ENCODE measurements at places on chromosomes 5 and 9. TPM values are rescaled to one million over a fixed set of nuclear protein-coding genes. Genes with fewer than 3 reads are reported as not detected.

The WDR31 gene
- 3.1 TPM for total RNA-seq

The SLC45A2 gene
- not detected for total RNA-seq

The PCDHGB2 gene
- 0.38 TPM for total RNA-seq

The SAP30L gene
- total RNA-seq, result 38.6 TPM

The ASTN2 gene
- total RNA-seq, result 1.7 TPM

The FREM1 gene
- not detected for total RNA-seq

The LRRC26 gene
- 0.52 TPM for total RNA-seq

The C1QTNF3 gene
- 2.1 TPM for total RNA-seq

The TRIM36 gene
- total RNA-seq, result 5.4 TPM

The PTGDS gene
- total RNA-seq, result not detected

The PCDHA12 gene
- total RNA-seq, result 0.78 TPM

The LPAR1 gene
- total RNA-seq, result 7.1 TPM

The ADAMTS2 gene
- not detected for total RNA-seq

The CEP72 gene
- 53.7 TPM for total RNA-seq

The PCDHB4 gene
- total RNA-seq, result not detected

The PURA gene
- 16.7 TPM for total RNA-seq

The KIAA0825 gene
- total RNA-seq, result 1.9 TPM

The FAXDC2 gene
- not detected for total RNA-seq

Measured in Calu3 (cell line).